ENCODE measurements at places on chromosomes 2 and 18.

DNA sequence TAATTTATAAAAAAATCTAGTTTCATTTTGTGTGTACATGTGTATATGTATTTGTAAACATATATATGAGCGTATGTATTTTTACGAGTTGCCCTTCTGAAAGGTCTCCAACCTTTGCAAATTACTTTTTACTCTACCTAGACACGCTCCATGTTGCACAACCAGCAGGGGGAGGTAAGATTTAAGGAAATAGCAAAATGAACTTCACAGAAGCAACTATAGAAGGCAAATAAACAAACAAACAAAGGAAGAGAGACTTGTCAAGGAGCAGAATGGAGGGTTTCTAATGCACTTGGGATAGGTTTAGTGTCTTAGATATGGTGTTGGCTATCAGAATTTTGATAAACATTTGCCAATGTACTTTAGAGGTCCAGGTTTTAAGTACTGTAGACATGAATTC lies 820.5 kb upstream of the POU3F3 start:
- DNase-seq = no peak

- no peak for DNase-seq
These were observed 55.6 kb downstream of the GREB1 start for GRCh38 chr2:11589316-11589940.

GRCh38 chr2:67626656-67627055 lies 229.5 kb downstream of the ETAA1 start:
- peak; percentile 45 for DNase-seq

DNA sequence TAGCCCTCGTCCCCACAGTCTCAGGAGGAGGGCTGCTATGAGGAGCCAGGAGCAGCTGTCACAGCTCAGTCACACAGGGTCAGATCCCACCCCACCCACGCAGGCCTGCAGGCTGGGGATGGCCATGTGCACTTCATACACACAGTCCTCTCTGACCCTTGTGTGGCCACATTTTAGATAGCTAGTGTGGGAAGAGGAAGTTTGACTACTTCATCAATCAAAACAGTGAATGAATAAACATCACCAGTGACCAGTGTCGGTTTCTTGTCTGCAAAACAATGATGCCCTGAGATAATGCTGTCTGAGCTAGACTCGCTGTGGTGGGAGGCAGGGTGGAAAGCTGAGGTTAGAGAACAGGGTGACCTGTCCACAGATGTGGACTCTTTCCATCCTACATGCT lies 107.1 kb downstream of the PIEZO2 start:
- no peak for DNase-seq

GRCh38 chr2:174688079-174688478 lies 76.2 kb downstream of the CHRNA1 start:
- DNase-seq = peak; percentile 17
